ENCODE measurements at places on chromosomes 12 and 14.
A peak's percentile ranks its signal among the peaks of the same experiment; 100 is the strongest.

DNA sequence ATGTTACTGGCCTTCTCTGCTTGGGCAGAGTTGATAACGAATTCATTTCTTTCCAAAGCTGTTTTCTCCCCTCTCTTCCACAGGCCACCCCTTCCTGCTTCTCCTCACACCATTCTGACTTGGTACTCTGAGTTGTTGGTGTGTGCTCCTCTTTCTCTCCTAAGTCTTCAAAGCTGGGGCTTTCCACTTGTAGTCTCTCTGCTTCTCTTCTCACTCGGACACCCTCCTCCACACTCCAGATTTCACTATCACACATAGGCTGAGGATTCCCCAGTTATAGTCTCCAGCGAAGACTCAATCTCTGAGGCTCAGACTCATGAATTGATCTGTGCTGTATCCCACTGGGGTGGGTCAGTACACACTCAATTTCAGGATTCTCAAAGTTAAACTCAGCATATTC is 201.0 kb downstream of the SSPN start:
- DNase-seq = no peak

- DNase-seq = no peak
Observed at GRCh38 chr14:92830902-92831301, 36.8 kb downstream of the GOLGA5 start.

GRCh38 chr14:32720927-32721326 is 217.8 kb upstream of the NPAS3 start:
- DNase-seq = no peak

DNA sequence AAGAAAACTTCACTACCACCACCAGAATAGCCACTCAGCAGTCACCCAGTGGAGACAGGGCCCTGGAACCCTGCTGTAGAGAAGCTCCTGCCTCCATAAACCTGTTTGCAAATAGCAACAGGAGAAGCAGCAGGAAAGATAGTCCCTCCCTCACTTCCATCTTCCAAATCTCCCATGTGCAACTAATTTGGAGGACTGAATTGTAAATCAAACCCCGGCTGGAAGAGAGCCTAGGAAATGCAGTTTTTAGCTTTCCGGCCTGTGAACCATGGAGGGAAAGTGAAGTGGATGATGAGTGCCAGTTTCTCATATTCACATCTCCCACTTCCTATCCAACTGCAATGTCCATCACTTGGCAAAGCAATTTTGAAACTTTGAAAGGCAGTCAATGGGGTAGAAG is 167.2 kb upstream of the FRMD6 start:
- no peak for DNase-seq

- DNase-seq = peak; percentile 47
Observed at GRCh38 chr12:27524839-27525753, 1.1 kb downstream of the PPFIBP1 start.

- no peak for DNase-seq
Observed at GRCh38 chr12:121099779-121100178, 32.9 kb upstream of the P2RX7 start.

DNA sequence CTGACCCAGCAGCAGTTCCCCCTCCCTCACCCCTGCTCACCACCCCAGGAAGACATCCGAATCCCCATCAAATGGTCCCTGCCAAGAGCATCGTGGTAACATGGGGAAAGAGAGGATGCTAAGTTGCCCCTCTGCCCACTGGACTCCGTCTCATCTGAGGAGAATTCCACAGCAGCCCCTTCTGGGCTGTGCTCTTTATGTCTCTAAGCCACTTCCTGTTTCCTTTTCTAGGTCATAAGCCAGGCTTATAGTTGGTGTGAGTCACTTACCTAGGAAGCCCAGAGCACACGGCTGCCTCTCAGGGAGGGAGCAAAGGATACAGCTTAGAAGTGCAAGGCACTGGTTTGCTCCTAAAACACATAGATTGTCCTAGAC is 76.0 kb downstream of the VCPKMT start:
- no peak for DNase-seq

DNA sequence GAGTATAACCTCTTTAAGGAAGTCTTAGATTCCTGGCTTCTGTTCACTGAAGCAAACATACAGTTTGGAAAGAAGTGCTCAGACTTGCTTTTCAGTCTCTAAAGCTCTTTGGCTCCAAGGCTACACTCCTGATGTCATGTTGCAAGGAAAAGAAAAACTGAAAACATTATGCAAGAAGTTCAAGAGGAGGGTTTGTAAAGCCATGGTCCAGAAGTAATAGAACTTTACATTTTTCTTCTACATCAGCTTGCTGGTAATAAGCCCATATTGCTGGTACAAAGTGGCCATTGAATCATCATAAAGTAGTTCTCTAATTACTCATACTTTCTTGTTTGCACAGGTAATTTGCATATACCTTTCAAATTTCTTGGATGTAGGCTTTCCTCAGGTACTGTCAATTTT is 83.6 kb downstream of the BBS10 start:
- no peak for DNase-seq

- no peak for DNase-seq
Observed at GRCh38 chr14:102234331-102235264, 70.4 kb downstream of the MOK start.

DNA sequence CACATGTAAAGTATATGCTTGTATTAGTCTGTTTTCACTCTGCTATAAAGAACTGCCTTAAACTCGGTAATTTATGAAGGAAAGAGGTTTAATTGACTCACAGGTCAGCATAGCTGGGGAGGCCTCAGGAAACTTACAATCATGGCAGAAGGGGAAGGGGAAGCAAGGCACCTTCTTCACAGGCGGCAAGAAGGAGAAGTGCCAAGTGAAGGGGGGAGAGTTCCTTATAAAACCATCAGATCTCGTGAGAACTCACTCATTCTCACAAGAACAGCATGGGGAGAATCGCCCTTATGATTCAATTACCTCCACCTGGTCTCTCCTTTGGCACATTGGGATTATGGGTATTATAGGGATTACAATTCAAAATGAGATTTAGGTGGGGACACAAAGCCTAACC is 229.5 kb upstream of the PLXNC1 start:
- no peak for DNase-seq

GRCh38 chr14:53807542-53807941 is 149.1 kb downstream of the BMP4 start:
- DNase-seq = no peak

DNA sequence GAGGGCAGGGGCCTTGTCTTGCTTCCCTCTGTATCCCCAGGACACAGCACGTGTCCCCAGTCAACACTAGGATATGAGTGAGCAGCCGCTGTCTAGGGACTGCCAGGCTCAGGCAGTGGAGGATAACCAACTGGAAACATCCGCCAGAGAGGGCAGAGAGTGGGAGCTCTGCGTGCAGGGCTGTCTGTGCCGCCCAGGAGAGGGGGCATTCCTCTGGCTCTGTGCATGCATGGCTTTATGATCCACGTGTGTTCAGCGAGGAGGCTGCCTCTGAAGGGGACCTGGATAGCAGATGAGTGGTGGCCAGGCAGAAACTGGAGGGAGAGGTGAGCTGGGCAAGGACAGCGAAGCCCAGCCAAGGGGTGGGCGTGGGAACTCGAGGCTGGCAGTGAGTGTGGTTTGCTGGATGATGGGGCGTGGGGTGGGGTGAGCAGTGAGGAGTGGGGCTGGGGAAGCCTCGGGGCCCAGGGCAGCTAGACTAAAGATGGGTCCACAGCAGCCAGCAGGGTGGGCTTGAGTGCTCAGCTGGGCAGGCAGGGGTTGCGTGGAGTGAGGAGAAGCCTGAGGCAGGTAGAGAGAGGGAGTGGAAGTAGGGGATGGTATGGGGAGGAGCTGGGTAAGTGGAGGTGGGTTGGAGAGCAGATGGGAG is 72.9 kb downstream of the PRIMA1 start:
- DNase-seq = no peak

GRCh38 chr12:17028348-17028747 is 422.4 kb upstream of the LMO3 start:
- no peak for DNase-seq

- DNase-seq = no peak
Observed at GRCh38 chr12:71162832-71163763, 5.3 kb upstream of the TSPAN8 start.

DNA sequence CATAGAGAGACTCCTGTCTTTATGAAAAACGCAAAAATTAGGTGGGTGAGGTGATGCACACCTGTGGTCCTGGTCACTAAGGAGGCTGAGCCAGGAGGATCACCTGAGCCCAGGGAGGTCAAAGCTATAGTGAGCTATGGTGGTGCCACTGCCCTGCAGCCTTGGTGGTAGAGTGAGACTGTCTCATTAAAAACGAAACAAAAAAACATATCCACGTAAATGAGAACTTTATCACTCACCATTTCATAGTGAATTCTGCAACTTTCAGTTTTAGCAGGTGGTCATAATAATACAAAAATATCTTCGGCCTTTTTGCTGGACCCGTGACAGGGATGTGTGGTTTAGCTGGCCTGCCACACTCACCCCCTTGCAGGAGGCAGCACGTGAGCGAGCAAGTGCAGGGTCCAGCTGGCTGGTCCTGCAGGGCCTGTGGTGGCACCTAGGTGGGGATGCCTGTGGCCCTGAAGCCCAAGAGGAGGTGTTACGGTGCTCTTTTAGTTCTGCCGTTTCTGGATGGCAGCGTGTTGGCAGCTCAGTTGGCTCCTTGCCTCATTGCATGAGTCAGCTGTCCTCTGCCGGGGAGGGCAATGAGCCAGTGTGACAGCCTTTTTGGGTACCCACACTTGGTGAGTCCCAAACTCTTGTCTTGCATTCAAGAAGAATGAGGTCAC is 1330.7 kb upstream of the TMEM132C start:
- DNase-seq = no peak

GRCh38 chr12:3276226-3276625 is 199.0 kb downstream of the TSPAN9 start:
- DNase-seq = no peak

- no peak for DNase-seq
Observed at GRCh38 chr12:112532106-112532505, 113.4 kb downstream of the PTPN11 start.

DNA sequence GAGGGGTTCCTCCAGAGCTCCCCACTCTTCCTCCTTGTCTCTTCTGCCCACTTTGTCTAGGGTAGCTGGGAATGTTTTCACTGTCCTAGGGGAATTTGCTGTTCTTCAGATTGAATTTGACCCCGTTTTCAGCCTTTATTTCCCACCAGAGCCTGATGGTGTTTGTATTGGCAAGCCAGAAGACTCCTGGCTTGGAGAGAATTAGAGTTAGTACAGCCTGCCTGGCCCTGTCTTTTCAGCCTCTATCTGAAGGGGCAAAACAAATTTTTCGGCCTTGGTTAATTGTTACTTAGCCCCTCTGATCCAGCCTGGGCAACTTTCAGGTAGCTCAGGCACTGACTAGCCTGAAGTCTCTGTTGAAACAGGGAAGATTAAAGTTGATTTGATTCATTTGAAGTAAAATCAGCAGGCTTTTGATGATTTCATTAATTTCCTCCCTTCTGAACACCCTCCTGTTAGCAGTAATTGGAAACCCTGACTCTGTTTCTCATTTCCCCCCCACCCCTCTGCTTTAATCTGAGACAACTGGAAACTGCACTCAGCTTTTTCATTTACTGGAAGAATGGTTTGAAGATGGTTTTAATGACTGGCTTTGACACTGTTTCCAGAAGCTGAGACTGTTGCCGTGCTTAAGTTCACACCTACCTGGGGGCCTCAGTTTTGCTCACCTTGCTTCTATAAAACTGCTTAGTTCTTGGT is 63.3 kb downstream of the SUSD6 start:
- DNase-seq = no peak

DNA sequence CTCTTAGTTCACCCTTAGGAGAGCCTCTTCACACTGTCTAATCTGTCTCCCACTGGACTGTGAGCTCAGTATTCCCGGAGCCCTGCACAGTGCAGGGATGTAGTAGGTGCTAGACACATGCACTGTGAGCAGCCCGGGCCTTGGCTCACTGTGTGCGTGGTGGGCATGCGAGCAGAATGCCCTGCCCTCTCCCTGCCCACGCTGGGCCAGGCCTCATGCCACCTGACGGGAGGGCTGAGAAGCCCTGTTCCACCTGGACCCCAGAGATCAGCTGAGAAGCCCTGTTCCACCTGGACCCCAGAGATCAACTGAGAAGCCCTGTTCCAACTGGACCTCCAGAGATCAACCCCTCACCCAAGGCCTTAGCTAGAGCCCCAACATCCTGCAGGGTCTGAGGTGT is 10.9 kb downstream of the RPS6KL1 start:
- DNase-seq = no peak

DNA sequence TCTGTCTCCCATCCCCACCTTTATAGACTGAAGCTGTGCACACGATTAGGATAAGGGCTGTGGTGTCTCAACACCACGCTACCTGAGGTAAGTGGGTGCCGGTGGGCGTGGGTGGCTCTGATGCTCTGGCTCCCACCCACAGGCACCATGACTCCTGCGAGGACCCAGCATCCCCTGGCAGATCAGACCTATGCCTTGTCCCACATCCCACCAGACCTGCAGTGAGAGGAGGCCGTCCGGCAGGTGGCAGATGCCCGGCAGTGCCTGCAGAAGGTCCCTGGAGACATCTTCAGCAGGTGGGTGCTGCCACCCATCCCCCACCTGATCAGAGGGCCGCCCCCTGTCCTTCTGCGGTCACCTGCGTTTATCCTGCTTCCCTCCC is 104.4 kb upstream of the PRB2 start:
- DNase-seq = no peak

GRCh38 chr14:65345266-65345665 is 67.3 kb upstream of the FUT8 start:
- no peak for DNase-seq

- no peak for DNase-seq
Observed at GRCh38 chr12:20578142-20578541, 117.0 kb upstream of the SLCO1C1 start.

DNA sequence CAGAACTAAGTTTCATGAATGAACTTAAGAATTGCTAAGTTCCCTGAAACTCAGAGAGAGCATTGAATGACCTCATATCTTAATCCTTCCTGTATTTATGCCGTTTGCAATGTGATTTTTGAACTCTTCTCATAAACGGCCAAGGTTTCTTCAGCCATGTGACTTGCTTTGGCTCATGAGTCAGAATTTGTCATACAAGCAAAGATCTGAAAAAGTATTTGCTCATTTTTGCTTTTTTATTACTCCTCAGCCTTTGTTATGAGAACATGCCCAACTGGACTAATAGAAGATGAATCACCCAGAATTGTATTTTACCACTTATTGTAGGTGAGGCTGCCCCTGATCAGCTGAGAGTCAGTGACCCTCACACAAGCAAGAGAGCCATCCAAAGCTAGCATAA is 693.8 kb downstream of the BCL11B start:
- DNase-seq = no peak

DNA sequence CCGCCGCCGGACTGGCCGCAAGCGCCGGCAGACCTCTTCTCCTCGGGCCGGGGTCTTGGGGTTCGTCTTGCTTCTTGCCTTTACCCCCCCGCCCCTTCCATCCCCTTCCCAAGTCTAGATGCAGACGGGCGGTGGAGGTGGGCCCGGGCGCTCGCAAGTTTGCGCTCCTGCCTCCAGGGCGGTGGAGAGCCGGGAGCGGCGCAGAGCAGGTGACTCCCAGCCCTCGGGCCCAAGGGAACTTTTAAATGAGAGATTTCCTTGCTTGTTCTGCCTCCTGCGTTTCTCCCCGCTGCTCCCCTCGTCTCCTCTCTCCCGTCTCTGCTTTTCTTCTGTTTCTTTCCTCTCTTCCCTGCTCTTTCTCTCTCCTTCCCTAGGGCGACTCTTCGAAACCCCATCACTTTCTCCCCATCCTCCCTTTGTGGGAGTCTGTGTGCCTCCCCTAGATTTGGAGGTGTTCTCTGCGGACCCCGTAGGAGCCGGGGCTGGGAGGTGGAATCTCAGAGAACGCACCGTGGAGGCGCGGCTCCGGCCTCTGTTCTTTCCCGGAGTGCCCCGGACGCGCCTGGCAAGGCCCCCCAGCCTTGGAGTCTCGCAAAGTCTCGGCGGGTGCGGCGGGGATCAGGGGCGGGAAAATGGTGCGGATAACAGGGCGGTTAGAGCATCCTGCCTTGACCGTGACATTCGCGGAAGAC is 114.7 kb upstream of the MYL2 start:
- DNase-seq = no peak

All from amniotic stem cell (primary cell).